ENCODE measurements at places on chromosomes 5 and 9.
A peak's percentile ranks its signal among the peaks of the same experiment; 100 is the strongest.

DNA sequence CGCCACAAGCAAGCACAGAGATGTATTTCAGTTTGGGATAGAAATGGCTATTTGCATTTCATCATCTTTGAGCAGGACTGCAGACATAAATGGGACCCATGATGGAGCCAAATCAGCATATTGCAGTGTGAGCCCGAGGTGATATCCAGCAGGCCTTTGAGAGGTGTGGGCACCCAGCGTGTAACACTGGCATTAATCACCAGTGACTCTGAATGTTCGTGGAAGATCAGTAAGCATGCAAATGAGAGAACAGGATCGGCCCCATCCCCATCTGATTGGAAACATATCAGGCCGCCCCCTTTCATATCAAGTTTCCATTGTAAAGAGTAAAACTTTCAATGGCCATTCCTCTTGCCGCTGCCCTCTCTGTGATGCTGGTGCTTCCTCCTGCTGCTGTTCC lies 84.0 kb downstream of the GTF3C4 start:
- no peak for DNase-seq

- no peak for DNase-seq
These were observed 22.0 kb upstream of the GTF3C5 start for GRCh38 chr9:133008824-133009223.

DNA sequence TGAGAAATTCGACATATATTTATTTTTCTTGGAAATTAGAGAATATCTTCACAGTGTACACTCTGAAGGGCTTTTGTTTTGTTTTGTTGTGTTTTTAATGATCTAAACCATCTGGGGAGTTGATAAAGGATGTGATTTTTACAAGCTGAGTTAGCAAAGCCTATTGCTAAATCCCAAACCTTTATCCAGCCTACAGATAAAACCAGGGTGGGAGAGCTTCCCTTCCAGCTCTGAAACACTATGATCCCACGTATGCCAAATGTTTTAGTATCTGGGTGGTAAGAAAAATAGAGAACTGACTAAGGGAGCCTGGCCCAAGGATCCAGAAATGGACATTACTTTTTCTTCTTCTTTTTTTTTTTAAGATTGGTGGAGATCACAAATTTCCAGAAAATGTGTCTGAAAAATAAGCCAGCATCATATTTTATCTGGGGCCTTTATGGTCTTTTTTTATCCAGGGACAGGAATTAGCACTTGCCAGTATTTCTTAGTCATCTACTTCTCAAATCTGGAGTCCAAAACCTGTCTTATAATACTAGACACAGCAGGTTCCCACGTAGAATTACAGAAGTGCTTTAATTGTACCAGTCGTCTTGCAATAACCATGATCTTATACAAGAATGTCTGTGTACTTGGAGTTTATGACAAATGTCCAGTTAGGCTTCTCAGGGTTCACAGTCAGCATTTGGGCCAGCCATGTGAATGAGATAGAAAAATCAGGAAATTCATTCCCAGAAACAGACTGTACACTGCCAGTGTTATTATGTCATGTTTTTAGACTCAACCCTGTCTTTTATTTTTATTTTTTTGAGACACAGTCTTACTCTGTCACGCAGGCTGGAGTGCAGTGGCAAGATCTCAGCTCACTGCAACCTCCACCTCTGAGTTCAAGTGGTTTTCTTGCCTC lies 290.8 kb upstream of the MPDZ start:
- DNase-seq = peak; percentile 51

GRCh38 chr9:34995670-34996060 lies 6.1 kb downstream of the DNAJB5 start:
- no peak for DNase-seq

- DNase-seq = no peak
These were observed 106.3 kb downstream of the TRIO start for GRCh38 chr5:14249258-14250082.
